NB4 (cell line): ENCODE measurements at places on chromosomes 3 and 15.

GRCh38 chr3:37967260-37967881 is 23.2 kb upstream of the VILL start:
- peak; percentile 59 for DNase-seq

GRCh38 chr3:14299767-14300166 is 102.6 kb upstream of the SLC6A6 start:
- DNase-seq: no peak

GRCh38 chr15:68264282-68264681 is 13.3 kb upstream of the FEM1B start:
- no peak for DNase-seq

GRCh38 chr15:75214293-75215096 is 12.8 kb downstream of the C15orf39 start:
- DNase-seq: no peak

- DNase-seq: peak; percentile 60
These were observed 167.9 kb downstream of the BBX start for GRCh38 chr3:107690522-107691138.

DNA sequence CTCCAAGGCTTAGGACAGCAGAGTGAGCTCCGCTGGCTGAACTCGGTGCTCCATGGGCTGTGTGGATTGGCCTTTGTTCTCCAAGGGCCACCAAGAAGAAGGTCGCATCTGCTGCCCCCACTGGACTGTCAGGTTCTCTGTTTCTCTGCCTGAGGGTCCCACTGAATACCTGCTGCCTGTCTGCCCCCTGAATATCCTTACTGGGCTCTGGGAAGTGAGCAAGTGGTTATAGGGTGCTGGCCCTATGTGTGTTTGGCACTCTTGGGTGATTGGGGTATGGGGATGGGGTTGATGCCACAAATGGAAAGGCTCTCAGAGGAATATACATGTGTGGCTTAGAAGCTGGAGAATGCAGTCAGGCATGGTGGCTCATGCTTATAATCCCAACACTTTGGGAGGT is 82.3 kb downstream of the THSD4 start:
- no peak for DNase-seq

- DNase-seq: no peak
These were observed 37.9 kb downstream of the GOLGA6A start for GRCh38 chr15:74044267-74045110.

DNA sequence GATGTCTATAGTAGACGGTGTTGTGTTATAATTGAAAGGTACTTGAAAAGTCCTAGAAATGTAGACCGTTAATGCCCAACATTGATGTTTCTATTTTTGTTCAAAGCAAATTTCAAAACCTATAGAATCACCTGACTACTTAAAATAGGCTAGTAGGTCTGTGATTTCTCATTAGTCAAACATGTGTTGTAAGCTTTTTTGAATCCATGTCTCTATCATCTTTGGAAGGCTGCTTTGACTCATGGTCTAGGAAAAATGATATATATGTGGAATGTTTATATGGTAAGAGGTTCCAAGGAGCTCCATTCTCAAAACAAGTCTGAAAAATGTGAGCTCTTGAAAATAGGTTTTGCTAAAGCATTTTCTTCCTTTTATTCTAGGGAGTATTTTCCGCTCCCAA is 375.3 kb downstream of the LPP start:
- no peak for DNase-seq
